ENCODE measurements at places on chromosomes 5 and 9.

DNA sequence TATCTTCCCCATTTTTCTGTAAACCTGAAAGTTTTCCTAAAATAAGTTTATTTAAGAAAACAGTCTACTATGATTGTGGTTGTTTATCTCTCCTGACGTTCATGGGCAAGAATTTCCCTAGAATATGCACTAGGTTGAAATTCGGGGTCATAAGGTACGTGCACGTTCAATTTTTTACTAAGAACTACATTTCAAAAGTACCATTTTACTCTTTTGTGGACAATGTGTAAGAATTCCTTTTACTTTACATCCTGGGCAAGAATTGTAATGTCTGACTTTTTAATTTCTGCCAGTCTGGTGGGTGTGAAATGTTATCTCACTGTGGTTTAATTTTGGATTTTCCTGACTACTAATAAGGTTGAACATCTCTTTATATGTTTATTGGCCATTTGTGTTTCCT is 12.4 kb downstream of the IL5 start:
- DNase-seq = no peak

DNA sequence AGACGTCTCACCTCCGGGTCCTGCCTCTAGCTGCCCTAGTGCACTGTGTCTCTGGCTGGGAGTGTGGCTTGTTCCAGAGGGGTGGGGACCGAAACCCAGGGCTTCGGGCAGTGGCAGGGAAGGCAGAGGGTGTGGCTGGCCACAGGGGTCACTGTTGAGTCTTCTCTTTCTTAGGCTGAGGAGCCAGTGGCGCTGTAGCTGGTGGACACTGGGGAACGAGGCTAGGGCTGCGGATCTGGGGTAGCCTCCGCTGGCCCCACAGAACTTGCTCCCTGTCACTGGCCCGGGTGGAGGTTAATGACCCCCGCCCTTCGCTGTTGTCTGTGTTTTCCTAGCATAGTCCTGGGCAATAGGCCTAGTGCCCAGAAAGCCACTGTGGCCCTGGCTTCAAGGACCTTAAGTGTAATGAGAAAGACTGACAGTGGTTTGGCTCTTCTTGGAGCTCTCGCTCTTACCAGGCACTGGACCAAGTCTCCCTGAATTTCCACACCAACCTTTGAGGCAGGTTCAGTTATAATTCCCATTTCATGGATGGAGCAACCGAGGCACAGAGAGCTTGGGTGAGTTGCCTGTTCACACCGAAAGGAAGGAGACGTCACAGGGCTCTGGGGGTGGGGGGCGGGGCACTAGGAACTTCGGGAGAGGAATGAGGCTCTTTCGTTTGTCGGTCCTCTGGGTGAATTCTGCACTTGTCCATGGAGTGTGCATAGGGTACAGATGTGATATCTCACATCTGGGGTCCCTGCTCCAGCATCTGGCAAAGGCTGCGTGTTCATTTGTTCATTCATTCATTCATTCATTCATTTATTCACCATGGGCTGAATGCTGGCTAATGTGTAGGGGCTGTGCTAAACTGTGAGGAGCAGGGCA is 4.8 kb upstream of the IER5L start:
- peak; percentile 20 for DNase-seq

GRCh38 chr9:137052998-137053943 is 590 bp downstream of the ENTPD2 start:
- DNase-seq = no peak

DNA sequence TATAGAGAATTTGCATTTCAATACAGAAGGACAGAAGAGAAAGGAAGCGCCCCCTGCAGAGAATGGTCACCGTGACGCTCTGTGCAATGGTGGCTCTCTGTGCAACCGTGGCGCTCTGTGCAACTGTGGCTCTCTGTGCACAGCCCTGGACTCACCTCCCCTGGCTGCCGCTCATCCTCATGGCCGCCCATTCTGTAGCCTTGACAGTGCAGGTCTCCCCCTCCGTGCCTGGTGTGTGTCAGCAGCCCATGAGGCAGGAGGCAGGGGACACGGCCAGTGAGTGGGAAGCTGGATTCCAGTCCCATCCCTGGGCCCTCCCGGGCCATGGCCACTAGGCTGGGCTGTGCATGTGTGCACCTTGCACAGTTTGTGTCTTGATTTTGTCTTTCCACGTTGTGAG is 12.0 kb downstream of the EXOC3 start:
- DNase-seq = no peak

GRCh38 chr5:97553604-97554452 is 370.8 kb upstream of the RIOK2 start:
- DNase-seq = peak; percentile 66

DNA sequence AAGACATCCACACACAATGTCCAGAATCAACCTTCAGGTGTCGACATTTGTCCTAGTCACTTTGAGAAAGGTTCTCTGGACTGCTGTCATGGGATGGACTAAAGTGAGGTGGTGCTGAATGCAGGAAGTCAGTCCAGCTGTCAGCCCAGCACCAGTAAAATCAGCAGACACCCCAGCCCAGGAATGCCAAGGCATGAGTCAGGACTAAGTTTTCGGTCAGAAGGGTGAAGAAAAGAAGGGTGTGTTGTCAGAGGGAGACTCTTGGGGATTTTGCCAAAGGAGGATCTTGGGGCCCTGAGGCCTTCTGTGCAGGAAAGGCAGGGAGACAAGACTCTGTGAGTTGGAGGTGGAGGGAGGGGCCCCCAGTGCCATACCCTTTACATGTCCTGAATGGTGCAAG is 69.0 kb upstream of the XPA start:
- peak; percentile 78 for DNase-seq

- DNase-seq = peak; percentile 48
These were observed 89.3 kb downstream of the FEM1C start for GRCh38 chr5:115455301-115455707.

DNA sequence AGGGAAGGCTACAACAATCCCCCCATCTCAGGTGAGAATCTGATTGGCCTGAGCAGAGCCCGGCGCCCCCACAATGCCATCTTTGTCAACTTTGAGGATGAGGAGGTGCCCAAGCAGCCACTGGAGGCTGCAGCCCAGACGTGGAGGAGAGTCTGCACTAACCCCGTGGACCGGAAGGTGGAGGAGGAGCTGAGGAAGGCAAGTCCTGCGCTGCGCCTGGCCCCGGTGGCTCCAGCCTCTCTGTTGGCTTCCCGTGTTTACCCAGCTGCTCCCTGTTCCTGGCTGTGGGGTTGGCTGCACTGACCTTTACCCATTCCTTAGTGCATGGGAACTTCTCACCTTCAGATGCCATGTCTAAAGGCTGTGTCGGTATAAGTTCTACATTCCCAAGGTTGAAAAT is 11.0 kb upstream of the CEL start:
- DNase-seq = no peak
